ENCODE measurements at places on chromosomes 5 and 9.

- H3K36me3 ChIP-seq: no peaks in the 10 kb centered on the region
- peak; percentile 10 for DNase-seq
- no peak overlapping the region for H3K27ac ChIP-seq
- H3K4me1 ChIP-seq: no peaks in the 10 kb centered on the region
These were observed 55.5 kb downstream of the CEP120 start for GRCh38 chr5:123367739-123368138.

DNA sequence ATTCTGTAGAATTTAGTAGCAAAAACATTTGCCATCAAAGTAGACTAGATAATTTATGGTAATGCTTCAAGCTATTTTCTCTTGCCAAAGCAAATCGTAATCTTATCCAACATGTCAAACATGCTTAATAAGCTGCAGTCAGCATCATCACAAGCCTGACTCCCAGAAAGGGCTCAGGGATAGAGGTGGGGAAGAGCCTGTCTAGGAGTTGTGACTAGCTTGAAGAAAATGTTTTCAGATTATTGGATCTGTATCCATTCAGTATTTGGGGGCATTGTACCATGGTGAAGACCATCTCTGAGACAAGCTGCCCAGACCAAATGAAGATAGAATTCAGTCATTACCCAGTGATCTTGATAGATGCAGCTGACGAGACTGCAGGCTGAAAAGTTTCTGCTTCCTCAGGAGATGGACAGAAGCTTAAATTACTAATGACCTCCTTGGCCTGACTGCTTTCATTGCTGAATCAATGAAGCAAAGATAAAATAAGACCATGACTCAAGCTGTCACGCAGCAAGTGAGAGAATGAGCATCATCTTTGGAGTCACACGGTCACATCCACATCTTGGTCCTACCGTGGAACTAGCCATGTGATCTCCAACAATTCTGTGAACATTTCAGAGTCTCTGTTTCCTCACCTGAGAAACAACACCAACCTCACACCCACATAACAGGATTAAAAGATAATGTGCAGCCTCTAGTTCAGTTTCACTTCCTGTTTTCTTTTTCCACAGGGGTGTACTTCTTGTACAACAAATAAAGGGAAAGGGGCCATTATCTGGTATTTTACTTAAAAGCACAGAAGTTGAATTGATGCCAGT lies 9.4 kb downstream of the ERAP2 start:
- no peaks in the 10 kb centered on the region for H3K27me3 ChIP-seq
- H3K4me1 ChIP-seq: peaks cover 4% of the 10 kb centered on the region
- H3K4me3 ChIP-seq: no peak overlapping the region
- H3K27ac ChIP-seq: no peak overlapping the region
- DNase-seq: peak; percentile 35

- H3K27ac ChIP-seq: peak overlapping the region; percentile 62
- DNase-seq: peak; percentile 50
- no peaks in the 10 kb centered on the region for H3K36me3 ChIP-seq
- H3K27me3 ChIP-seq: no peaks in the 10 kb centered on the region
- no peaks in the 10 kb centered on the region for H3K4me1 ChIP-seq
These were observed 2.3 kb upstream of the EFNA5 start for GRCh38 chr5:107673039-107673367.

DNA sequence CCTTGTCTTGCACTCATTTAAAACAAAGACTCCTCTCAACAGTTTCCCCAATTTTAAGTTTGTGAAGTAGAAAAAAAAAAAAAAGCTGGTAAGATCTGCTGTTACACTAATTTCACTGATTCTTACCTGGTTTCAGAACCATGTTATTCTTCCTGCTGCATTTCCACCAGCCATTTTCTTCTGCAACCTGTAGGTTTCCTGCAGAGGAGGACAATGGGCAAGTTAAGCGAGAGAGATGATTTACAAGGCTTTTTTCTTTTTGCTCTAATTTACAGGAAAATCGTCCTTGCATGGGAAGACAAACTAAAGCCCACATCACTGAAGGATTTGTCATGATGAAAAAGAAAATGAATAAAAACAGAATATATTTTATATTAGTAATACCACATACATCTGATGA lies 86.0 kb upstream of the SMARCA2 start:
- no peak overlapping the region for H3K4me3 ChIP-seq
- no peaks in the 10 kb centered on the region for H3K4me1 ChIP-seq
- H3K27me3 ChIP-seq: no peaks in the 10 kb centered on the region

DNA sequence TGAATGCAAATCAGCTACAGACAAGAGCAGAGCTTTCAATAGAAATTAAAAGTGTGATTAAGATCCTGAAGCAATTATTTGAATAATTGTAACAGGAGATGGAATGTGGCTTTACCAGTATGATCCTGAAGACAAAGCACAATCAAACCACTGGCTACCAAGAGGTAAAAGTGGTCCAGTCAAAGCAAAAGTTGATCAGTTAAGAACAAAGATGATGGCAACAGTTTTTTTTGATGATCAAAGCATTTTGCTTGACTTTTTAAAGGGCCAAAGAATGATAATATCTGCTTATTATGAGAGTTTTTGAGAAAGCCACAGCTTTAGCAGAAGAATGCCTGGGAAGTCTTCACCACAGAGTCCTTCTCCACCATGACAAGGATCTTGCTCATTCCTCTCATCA lies 409.2 kb downstream of the CSNK1G3 start:
- no peaks in the 10 kb centered on the region for H3K36me3 ChIP-seq
- H3K4me3 ChIP-seq: no peak overlapping the region
- peaks cover 5% of the 10 kb centered on the region for H3K4me1 ChIP-seq
- DNase-seq: peak; percentile 12
- no peaks in the 10 kb centered on the region for H3K27me3 ChIP-seq

DNA sequence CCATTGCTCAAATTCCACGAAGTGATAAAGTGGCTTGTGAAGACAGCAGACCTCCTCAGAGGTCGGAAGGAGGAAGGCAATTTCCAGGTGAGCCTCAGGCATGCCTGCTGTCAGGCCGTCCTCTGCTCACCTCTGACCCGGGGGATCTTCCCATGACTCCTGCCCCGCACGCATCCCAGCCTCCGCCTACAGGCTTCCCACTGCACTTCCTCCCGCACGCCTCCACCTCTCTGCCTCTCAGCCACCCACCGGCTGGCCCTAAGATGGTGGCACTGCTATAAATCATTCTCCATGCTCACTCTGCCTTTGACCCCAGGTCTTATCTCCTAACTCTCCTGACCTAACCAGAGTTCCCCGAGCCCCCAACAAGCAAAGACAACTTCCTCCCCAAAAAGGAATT lies 49.4 kb upstream of the DNAH5 start:
- no peak for DNase-seq
- H3K27ac ChIP-seq: peak overlapping the region; percentile 23
- no peak overlapping the region for H3K4me3 ChIP-seq
- peaks cover 2% of the 10 kb centered on the region for H3K4me1 ChIP-seq
- H3K36me3 ChIP-seq: no peaks in the 10 kb centered on the region
- no peaks in the 10 kb centered on the region for H3K27me3 ChIP-seq

DNA sequence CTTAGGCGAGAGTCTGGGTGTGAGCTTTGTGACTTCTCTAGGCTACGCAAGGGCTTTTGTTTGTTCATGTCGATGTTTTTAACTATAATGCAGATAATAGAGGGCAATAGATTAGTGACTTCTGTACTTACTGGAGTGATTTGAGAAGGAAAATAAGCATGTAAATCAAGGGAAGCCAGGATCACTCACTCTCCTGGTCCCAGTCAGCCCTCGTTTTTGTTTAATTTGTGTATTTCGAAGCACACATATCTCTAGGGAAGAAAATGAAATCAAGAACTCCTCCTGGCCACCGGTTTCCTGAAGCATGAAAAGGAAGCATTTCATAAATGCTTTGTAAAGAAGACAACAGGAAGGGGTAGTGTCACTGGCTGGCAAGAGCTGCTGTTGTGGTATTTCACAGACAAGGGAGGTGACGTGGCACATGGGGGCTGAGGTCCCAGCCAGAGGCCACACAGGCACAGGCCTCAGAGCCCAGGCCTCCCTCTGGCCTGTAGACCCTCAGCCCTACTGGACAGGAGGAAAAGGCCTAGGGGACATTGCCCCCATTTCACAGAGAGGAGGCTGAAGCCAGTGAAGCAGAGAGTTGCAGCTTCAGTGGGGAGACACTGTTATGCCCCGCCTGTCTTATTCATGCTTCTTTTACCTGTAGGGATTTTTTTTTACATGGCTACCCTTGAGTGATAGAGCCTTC lies 34.1 kb downstream of the IRF1 start:
- H3K36me3 ChIP-seq: peaks cover 1% of the 10 kb centered on the region
- peaks cover 42% of the 10 kb centered on the region for H3K4me1 ChIP-seq
- peak overlapping the region; percentile 67 for H3K27ac ChIP-seq
- no peak overlapping the region for H3K4me3 ChIP-seq

DNA sequence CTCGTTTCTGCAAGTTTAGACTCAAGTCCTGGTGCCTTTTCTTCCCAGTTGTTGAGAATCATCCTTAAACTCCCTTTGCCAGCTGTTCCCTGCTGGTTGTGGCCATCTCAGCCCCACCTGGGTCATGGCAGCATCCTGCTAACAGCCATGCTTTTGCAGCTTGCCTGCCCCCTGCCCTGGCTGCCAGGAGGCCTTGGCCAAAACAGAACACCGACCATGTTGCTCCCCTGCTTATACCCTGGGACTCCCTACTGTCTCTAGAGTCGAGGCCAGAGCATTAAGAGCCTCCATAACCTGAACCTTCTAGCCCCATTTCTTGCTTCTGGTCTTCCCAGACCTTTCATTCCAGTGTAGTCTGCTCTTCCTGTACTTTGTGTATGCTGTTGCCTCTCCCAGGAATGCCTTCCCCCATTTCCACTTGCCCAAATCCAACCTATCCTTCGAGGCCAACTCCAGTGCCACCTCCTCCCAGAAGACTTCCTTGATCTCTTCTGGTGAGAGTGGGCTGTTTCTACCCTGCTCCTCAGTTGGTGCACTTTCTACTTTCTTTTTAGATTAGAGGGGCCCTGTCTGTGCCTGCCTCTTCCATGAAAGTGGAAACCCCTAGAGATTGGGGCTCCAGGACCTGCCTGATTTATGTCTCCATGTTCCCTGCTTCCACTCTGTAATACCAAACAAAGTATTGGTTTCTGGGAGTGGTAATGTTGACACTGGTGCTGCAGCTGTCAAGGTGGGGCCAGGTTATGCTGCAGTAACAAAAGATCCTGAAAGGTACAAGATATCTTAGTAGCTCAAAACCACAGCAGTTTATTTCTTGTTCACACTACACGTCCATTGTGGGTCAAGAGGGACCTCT lies 88.2 kb downstream of the AMBP start:
- no peak for DNase-seq
- H3K4me1 ChIP-seq: peaks cover 8% of the 10 kb centered on the region
- peaks cover 3% of the 10 kb centered on the region for H3K36me3 ChIP-seq
- H3K4me3 ChIP-seq: no peak overlapping the region

DNA sequence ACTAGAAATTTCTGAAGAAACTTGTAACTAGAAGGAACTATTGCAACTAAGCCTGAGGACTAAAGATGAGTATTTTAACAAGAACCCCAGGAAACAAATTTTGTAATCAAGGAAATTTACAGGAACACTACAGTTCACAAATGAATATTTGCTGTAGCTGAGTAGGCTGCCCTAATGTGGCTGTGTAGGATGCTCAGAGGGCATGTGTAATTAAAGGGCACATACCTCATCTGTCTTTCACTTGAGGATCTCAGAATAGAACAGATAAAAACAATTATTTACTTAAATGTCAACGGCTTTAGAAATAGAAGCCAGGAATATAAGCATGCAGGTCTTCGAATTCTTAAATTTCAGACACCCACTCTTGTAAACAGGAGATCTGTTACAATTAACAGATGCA lies 119.8 kb downstream of the MED27 start:
- H3K27ac ChIP-seq: no peak overlapping the region
- no peak overlapping the region for H3K4me3 ChIP-seq
- H3K36me3 ChIP-seq: no peaks in the 10 kb centered on the region
- no peaks in the 10 kb centered on the region for H3K27me3 ChIP-seq
- no peak for DNase-seq

- no peaks in the 10 kb centered on the region for H3K4me1 ChIP-seq
- no peaks in the 10 kb centered on the region for H3K36me3 ChIP-seq
- H3K27ac ChIP-seq: no peak overlapping the region
- no peak for DNase-seq
- H3K4me3 ChIP-seq: no peak overlapping the region
- no peaks in the 10 kb centered on the region for H3K27me3 ChIP-seq
These were observed 1314.1 kb upstream of the C9orf72 start for GRCh38 chr9:28887188-28887884.

DNA sequence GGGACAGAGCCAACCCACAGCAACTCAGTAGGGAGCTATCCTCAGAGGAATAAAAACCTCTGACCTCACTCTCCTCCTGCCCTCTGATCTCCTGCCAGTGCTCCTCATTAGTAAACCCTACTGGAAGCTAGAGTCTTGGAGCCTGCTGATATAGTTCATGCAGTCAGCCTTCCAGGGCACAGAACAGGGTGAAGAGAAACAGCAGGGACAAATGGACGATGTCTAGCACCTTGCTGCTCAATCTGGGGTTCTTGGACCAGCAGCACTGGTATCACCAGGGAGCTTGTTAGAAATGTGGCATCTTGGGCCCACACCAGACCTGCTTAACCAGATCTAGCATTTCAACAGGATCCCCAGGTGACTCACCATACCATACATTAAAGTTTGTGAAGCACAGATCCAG lies 5.5 kb upstream of the GALNT12 start:
- no peak overlapping the region for H3K27ac ChIP-seq
- no peaks in the 10 kb centered on the region for H3K27me3 ChIP-seq
- H3K36me3 ChIP-seq: no peaks in the 10 kb centered on the region
- H3K4me1 ChIP-seq: no peaks in the 10 kb centered on the region
- no peak overlapping the region for H3K4me3 ChIP-seq

DNA sequence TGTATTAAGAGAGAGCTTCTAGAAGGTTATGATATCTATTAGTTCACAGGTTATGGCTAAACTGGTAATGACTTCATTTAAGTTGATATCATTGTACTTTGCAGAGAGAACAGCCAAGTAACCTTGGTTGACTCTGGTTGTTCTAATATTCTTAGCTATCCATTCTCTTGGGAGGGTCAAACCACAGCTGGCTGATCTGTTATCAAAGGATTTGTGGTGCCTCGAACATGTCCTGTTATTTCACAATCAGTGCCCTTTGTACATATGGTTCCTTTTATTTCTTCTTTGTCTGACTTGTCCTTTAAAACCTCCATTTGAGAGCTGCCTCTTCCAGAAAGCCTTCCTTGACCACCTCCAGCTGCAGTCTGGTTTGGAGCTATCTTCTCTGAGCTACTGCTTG lies 61.7 kb downstream of the PDE8B start:
- no peaks in the 10 kb centered on the region for H3K27me3 ChIP-seq
- no peaks in the 10 kb centered on the region for H3K36me3 ChIP-seq
- no peak overlapping the region for H3K4me3 ChIP-seq
- no peaks in the 10 kb centered on the region for H3K4me1 ChIP-seq
- no peak for DNase-seq

GRCh38 chr5:68744206-68744605 lies 349.6 kb upstream of the SLC30A5 start:
- H3K4me1 ChIP-seq: no peaks in the 10 kb centered on the region
- H3K27me3 ChIP-seq: no peaks in the 10 kb centered on the region
- no peak for DNase-seq
- no peak overlapping the region for H3K4me3 ChIP-seq
- no peaks in the 10 kb centered on the region for H3K36me3 ChIP-seq

GRCh38 chr9:81737871-81738507 lies 48.6 kb upstream of the TLE1 start:
- peak overlapping the region; percentile 31 for H3K27ac ChIP-seq
- peaks cover 7% of the 10 kb centered on the region for H3K4me1 ChIP-seq
- no peaks in the 10 kb centered on the region for H3K36me3 ChIP-seq

GRCh38 chr5:108167174-108167573 lies 214.7 kb downstream of the FBXL17 start:
- peak; percentile 31 for DNase-seq
- H3K4me3 ChIP-seq: no peak overlapping the region
- H3K27me3 ChIP-seq: no peaks in the 10 kb centered on the region

GRCh38 chr5:52007230-52007858 lies 624.1 kb downstream of the ISL1 start:
- H3K27me3 ChIP-seq: no peaks in the 10 kb centered on the region
- peak; percentile 49 for DNase-seq
- H3K27ac ChIP-seq: no peak overlapping the region

Data from fibroblast of lung (primary cell).